ENCODE measurements at places on chromosomes 7 and 10.

DNA sequence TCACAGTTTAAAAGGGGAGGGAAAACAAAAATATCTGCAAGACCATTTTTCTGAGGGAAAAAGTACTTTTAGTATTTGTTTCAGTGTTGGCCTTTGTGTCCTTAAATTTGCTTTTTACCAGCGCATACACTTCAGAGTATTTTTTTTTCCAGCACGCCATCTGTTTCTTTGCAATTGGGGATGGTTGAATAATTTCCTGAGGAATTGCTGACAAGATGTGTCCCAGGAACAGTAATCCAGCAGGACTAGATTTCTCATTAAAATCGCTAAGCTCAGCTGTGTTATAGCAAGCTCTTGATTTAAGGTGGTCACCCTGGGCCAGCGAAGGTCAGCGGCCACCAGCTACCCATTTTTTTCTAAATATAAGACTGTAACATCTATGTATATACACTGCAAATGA, 156.9 kb upstream of the RHOBTB1 start:
- no peak for DNase-seq

GRCh38 chr7:122618585-122619189, 80.2 kb downstream of the RNF133 start:
- no peak for DNase-seq

DNA sequence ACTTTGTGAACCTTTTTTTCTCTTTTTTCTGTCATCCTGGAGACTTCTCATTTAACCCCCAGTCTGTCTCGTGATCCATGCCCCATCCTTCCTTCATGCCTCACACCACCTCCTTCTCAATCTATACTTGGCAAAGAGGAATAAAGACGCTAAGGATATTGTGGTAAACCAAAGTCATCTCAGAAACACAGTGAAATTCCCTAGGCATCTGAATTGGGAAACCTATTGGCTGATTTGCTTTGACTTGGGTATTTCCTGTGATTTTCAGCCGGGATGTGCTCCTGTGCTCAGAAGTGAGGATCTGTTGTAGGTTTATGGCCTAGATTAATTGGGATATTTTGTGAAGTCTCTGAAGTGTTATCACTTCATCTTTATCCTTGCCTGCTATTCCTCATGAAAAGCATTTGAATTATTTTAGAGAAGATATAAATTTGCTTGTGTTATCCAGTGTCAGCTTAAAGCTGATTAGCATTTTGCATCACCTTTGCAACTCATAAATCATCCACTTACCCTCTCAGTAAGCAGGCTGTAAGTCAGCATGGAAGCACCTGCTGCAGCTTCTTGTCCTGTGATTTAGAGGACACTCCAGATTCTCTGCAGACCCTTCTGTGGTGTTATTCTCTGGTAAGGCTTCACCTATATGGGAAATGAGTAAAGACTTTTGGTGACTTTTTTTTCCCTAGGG, 138.0 kb downstream of the AUTS2 start:
- no peak for DNase-seq

- DNase-seq = no peak
Measured at GRCh38 chr7:98474558-98474957, 73.7 kb upstream of the BAIAP2L1 start.

- no peak for DNase-seq
Measured at GRCh38 chr7:47383072-47383471, 198.8 kb downstream of the TNS3 start.

DNA sequence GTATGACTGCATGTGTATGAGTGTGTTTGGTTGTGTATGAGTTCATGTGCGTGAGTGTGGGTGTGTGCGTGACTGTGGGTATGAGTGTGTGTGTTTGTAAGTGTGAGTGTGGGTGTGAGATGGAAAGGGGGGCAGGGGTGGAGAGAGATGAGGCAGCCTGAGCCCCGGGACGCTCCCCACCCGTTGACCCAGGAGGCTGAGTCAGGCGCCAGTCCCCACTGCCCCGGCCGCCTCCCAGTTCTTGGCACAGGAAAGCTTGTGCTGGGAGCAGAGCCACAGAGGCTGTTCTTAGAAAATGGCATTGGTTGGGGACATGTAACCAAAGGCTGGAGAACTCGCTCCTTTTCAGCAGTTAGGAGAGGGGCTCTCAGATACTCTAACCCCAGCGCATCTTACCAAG, 27.8 kb upstream of the NUB1 start:
- no peak for DNase-seq

GRCh38 chr7:108308903-108309302, 147.3 kb downstream of the NRCAM start:
- no peak for DNase-seq

DNA sequence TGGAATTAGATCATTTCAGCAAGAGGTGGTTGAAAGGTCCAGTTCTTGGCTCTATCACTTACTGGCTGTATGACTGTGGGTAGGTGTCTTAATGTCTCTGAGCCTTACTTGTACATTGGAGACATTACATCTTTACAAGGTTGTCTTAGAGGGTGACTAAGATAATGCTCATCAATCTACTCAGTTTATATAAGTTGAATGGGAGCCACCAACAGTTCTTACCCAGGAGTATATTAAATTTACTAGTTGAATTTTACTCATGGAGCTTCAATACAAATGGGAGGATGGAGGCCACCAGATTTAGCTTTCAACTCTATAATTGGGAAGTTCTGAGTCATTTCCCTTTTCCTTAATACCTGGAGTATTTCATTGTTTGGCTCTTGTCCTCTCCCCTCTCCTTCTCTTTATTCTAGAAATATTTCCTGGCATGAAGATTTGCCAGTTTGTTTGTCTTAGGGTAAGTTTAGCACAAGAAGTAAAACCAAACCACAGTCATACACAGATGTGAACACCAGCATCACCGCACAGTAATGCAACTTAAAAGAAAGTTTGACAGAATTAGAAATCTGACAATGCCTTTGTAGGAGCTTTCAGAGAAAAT, 222.8 kb downstream of the LRMDA start:
- no peak for DNase-seq

DNA sequence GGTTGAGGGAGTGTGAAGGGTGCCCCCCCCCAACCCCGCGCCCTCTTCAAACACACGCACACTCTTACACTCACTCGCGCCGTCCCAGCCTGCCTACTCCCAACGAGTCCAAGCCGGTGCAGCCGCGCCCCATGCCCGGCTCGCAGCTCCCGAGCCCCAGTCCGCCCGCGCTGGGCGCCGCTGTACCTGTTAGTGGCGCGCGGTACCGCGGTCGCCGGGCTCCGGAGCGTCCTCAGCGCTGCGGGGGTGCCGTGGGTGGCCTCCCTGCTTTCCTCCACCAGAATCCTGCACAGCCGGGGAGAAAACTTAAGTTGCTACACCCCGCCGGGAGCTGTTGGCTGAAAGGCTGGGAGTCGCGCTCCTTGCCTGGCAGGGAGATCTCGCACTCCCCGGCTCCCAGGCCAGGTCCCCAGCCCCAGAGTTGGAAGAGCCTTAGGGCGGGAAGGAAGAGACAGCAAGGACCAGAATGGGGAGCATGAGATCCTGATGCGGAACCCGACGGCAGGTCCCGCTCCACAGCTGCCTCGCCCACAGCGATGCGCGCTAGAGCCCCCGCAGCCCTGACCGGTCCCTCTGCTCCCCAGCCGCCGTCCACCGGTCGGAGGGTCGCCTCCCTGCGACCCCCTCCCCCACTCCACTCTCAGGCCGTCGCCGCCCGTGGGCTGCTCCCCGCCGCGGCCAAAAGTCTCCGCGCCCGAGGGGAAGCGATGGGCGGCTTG, 863 bp downstream of the ST8SIA6 start:
- no peak for DNase-seq

GRCh38 chr10:121818599-121818998, 109.2 kb downstream of the ATE1 start:
- DNase-seq = no peak

GRCh38 chr7:133365917-133366316, 113.0 kb downstream of the EXOC4 start:
- DNase-seq = no peak

DNA sequence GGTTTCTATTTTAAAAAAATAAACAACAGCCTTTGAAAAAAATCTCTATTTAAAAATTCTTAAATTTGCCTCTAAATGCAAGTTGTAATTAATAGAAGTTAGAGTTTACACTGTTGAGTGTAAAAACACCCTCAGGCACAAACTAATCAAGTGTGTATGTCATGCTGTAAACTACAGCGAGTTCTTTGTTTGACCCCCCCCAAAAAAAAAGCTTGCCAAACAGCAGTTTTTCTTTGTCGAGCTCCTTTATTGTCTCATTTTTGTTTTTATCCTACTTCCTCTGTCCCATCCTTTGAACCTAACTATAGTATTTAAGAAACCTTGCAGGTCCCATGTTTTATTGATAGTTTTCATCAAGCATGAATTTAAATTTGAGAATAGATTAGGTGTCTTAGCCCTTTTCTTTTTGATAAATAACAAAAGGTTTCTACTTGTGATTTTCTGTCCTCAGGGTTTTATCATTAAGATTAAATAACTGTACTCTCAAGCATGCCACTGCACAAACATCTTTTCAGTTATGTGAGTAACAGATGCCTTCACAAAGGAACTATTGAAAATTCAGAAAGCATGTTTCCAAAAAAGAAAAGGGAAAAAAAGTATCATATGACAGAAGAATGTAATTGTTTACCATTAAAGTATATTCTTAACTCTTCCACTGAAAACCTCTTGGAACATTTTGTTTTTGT, 176.0 kb downstream of the ARID5B start:
- DNase-seq = no peak

DNA sequence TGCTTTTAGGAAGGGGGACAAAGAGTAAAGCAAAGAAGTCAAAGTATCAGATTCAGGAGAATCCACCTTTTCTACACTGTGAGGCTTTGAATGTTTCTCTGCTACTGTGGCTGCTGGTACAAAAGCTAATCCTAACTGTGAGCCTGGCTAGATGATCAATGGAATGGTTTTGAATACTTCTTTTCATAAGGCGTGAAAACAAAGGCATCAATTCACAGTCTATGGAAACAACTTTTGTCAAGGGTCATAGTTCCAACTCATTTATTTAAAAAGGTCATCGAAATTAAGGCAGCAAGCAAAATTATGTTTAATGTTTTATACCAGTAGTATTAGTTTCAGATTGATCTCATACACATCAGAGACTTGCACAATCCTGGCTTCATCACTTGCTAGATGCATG, 118.1 kb downstream of the CTTNBP2 start:
- DNase-seq = no peak

DNA sequence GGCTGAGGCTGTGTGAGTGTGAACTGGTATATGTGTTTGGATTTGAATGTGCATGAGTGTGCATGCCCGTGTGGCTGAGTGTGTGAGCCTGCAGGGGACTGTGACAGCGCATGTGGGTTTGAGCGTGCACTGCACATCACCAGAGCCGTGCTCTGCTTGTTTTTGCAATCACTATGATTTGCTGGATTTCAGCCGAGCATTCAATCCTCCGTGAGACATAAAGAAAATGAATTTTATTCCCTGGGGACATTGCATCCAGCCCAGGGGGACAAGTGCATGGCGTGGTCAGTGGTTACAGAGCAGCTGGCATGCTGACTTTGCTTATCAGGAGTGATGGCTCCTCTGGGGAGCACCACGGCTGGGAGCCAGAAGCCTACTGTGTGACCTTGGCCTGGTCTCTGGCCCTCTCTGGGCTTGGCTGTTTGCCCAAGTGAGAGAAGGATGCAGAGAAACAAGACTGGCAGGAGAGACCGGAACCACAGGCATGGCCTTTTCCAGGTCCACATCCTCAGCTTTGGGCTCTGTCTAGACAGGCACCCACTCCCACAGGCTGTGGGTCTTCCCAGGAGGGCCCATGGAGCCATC, 160.2 kb upstream of the UNC5B start:
- no peak for DNase-seq

All from cortex of kidney (tissue), 1 donor.